ENCODE measurements at places on chromosomes 3 and 15.

DNA sequence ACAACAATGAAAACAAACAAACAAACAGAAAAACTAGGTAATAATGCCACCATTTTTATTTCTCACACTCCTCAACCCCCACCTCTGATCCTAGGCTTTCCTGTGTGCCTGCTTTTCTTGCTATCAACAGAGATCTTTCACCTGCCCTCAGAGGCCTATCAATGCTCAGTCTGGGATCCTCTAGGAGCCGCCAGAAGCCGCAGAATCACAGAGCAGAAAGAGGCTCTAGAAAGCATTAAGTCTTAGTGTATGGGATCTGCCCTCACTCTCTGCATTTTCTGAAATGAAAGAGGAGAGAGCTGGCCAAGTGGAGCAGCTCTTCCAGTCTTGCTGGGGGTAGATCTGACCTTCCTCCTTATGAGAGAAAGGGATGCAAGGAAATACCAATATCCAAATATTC is 306.8 kb downstream of the TUSC7 start:
- DNase-seq = no peak

DNA sequence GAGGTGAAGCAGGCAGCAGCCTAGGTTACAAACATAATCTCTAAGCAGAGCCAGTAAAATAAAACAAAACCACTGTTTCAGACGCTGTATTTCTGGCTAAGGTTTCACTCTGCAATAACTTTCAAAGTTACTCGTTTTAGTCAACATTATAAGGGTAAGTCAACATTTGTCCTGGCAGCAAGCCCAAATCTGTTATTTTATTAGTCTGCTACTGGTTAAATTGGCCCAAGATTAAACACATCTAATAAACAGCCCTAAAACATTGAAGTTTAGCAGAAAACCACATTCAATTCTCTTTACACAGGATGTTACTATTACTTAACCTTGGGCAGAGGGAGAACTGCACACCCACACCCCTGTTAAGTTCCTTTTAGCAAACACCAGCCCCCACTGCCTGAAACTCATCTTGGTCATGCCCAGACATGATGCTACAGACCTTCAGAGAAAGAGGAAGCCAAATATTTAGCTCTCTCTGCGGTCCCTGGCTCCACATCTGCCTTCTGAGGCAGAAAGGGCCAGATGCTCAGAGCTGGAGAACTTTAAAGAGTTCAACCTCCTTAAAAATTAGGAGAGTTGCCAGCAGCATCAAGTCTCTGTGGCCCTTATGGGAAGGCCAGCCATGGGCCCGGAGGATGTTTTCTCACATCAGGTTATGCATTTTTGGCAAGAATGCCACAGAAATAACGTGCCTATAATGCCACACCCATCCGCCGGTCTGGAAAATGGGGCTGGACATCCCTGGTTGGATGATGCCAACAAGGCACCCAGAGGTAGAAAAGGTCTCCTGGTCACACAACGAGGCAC is 17.9 kb downstream of the ARHGEF3 start:
- peak; percentile 22 for DNase-seq

- DNase-seq = no peak
Observed at GRCh38 chr3:117553461-117553860, 843.9 kb downstream of the TUSC7 start.

GRCh38 chr15:89654847-89655805 is at the start of gene KIF7:
Gene KIF7 (minus strand): TSS chr15:89655467. CDS start chr15:89652930, 2,537 bp downstream.
- peak; percentile 83 for DNase-seq

- no peak for DNase-seq
Observed at GRCh38 chr3:165212580-165212979, 16.4 kb upstream of the SLITRK3 start.

- no peak for DNase-seq
Observed at GRCh38 chr15:64685230-64685888, 90.0 kb downstream of the RBPMS2 start.

DNA sequence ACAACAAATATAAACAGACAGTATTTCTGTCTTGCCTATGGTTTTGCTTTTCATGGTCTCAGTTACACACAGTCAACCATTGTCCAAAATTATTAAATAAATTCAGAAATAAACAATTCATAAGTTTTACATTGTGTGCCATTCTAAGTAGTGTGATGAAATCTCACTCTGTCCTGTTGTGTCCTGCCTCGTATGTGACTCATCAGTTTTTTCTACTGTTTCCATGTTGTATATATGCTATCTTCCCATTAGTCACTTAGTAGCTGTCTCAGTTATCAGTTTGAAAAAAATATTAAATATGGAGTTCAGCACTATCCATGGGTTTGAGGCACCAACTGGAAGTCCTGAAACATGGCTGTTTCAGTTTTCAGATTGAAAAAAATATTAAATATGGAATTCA is 282.4 kb upstream of the GRM7 start:
- DNase-seq = no peak

All from HTR-8/SVneo (cell line).